Spleen (tissue), 13 donors: ENCODE measurements at places on chromosomes 5 and 9.

DNA sequence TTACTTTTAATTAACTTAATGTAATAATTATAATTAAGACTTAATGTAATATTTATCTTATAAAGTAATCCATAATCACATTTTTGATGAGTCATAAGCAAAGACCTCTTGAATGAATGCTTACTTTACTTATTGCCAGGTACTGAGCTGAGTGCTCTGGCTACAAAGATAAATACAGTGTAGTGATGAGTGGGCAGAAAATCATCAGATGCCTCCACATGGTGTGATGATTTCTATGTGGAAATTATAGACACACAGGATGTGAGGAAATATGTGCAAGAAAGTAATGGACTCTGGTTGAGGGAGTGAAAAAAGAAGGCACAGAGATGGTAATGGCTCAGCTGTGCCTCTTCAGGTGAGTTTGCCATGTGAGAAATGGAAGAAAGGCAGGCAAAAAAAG, 422.6 kb upstream of the CD180 start:
- DNase-seq = no peak

DNA sequence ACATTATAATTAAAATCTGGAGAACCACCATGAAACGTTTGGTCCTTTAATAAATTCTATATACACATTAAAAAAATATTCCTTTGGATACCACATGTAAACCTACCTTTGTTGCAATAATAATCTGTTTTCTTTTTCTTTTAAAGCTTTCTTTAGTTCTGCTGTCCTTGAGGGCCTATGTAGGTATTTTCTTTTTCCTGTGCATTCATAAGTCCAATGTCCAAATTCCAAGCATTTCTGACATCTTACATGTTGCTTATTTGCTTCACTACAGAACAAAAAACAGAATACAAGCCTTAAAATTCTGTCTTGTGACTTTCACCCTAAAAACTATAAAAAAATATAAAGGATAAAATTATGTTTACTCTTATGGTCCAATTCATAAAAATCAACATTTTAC, 19.7 kb downstream of the ZCCHC10 start:
- no peak for DNase-seq

DNA sequence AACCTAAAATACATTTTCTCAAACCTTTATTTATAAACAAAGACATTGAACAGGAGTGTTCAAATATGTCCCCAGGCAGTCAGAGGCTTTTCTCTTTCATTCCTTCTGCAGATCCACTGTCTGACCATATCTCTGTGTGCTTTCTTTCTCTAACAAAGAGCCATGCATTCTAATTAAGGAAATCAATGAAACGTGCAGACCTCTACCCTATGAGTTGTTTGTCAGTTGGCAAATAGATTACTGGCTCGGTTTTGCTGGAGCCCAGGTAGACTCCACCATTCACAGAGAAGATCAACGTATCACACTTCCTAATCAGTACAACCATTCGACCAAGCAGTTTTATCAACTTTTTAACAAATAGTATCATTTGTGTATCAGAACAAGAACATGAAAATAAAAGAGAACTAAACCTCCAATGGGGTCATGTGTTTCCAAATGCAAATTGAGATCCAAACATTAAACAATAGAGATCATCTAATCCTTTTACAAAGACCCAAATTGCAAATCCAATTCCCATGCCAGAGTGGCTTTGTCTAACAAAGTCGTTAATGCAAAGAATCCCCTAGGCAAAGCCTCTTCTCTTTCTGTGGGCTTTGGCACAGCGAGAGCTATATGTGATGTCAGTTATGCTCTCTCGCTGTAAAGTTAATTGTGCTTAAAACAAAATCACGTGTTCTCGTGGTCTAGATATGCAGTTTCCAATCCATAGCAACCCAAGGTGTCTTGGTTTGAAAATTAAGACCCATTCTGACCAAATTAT, 16.8 kb downstream of the KLF4 start:
- no peak for DNase-seq

DNA sequence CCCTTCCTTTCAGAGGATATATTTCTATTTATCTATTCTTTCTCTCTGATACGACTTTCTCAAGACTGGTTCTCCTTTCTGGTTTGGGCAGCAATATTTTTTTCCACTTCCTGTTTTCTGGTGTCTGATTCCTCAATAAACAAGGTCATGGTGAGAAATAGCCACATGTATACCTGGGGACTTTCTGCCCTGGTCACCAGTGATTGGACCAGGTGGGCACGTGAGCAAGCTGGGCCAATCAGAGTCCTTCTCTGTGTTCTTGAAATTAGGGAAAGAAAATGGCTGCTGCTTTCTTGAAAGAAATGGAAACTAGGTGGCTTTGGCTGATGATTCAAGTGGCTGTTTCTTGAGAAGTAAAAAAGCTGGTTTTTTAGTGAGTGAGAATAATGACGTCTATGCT, 18.4 kb upstream of the GSN start:
- peak; percentile 79 for DNase-seq

DNA sequence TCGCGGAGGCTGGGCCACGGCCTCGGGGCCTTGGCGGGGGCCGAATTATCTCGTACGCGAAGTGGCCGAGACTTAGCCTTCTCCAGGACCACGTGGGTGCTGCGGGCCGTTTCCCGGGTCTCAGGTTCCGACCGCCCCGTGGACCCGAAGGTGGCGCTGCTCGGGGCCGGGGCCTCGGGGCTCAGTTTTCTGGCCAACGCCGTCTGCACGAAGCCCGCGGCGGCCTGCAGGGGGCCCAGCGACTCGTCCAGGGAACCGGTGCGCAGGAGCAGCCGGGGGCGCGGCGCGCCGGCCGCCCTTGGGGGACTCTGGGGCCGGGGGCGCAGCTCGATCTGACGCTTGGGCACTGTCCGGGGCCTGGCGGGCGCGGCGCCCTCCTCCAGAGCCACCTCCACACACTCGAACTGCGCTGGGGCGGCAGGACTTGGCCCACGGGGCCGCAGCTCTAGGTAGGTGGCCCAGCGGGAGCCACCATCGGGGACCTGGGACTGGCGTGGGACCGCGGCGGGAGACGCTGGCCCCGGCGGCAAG, 716 bp downstream of the PROB1 start:
- DNase-seq = peak; percentile 92

DNA sequence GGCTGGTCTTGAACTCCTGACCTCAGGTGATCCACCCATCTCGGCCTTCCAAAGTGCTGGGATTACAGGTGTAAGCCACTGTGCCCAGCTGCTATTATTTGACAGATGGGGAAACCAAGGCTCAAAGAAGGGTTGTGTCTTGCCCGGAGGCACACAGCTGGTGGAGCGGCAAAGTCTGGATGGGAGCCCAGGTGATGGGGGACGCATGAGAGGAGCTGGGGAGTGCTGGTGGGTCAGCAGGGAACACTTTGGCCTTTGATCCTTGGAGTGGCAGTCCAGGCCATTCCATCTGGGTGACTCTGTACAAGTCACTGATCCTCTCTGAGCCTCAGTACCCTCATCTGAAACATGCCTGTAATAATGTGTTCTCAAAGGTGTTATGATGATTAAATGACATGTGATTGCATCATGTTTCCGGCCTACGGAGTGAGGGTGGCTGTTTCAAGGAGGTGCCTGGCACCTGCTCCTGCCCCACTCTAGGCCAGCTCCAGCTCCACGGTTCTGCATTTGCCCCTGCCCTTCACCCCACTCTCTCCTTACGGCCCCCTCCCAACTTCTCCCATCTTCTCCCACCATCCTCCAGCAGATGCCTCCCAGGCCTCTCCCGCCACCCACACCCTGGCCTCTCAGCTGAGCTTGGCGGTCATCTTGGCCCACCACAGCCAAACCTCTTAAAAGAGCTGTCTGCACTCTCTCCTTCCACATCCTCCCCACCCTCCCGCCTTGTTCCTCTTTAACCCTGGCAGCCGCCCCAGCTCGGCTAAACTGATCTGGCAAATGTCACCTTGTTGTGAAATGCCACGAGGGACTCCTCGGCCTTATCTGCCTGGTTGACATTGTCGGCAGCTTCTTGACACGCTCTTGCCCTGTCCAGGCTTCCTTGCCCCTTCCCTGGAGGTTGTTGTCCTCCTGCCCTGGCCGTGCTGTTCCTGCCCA, 5.5 kb upstream of the DBN1 start:
- peak; percentile 88 for DNase-seq

DNA sequence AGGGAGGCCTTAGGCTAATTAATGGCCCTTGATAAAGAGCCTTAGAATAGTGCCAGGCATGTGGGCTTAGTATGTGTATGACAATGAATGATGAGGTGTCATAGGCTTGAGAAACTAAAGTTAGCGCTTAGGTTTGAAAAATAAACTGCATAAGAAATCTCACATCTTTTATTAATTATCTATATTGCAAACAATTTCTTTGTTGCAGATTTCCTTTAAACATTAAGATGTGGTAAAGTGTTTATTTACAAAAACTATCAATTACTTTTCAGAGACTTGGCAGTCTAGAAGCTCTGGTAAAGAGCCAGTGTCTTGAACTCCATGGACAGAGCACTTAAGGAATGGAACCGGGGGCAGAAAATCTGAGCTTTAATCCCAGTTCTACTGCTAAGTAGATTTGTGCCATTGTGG, 23.1 kb downstream of the MAP1B start:
- DNase-seq = no peak

DNA sequence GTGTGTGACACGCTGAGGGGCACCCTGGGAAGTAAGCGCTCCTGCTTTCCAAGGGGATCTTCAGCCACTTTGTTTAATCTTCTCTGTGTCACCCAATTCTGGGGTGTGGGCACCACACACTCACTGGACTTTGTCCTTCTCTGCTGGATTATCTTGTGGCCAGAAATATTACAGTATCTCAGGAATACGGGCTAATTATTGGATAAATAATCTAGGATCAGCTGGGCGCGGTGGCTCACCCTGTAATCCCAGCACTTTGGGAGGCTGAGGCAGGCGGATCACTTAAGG, 50.9 kb downstream of the COL5A1 start:
- no peak for DNase-seq

GRCh38 chr5:28400076-28400475, 1361.7 kb upstream of the CDH9 start:
- no peak for DNase-seq

- no peak for DNase-seq
Measured at GRCh38 chr5:34621277-34622097, 34.6 kb upstream of the RAI14 start.
